Fibroblast of lung (primary cell): ENCODE measurements at places on chromosomes 13 and 19. TPM values are rescaled to one million over a fixed set of nuclear protein-coding genes. Genes with fewer than 3 reads are reported as not detected.

GRCh38 chr19:46369817-46370216 is 22.9 kb downstream of the PPP5C start:
- no peak for DNase-seq

- DNase-seq: no peak
Observed at GRCh38 chr13:66585669-66586203, 644.4 kb downstream of the PCDH9 start.

- DNase-seq: peak; percentile 53
Observed at GRCh38 chr13:44873461-44873860, 115.8 kb downstream of the NUFIP1 start.

GRCh38 chr19:37975071-37975470 is 68.1 kb downstream of the SIPA1L3 start:
- no peak for DNase-seq

DNA sequence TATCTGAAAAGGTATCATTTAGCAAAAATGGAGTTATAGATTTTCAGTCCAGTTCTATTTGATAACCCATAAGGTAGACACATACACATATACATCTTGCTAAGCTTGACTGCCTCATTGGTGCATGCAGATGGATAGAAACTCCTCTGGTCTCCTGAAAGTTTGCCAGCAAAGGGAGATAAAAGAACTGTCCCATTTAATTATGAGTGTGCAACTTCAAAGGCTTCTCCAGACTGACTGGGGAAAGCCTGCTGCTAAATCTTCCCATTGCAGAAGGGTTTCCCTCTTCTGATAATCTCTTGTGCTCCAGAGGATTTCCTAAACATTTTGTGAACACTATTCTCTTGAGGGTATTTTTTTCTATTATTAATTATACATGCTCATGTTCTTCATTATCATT is 131.9 kb downstream of the ITGBL1 start:
- no peak for DNase-seq

- no peak for DNase-seq
Observed at GRCh38 chr13:30978981-30979956, 46.8 kb downstream of the TEX26 start.

DNA sequence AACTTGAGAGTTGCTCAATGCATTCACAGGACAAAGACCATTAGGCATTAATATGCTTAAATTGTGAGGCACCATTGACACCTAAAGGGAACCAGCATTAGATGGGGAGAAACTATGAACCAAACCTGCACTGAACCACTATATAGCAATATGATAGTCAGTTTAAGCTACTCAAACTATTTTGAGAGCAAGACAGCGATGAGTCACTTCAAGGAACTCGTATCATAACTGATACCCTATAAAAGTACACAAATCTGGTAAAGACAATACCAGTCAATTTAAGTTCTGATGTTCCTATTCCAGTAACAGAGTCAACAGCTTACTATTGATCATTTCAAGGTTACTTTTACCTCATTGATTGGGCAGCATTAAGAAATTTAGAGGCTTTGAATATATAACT is 151.3 kb upstream of the ATXN8OS start:
- no peak for DNase-seq

N4BP2L1 gene
- 5.6 and 5.9 TPM in 2 replicates for total RNA-seq

PLIN4 gene
- 2.6 and 5.3 TPM in 2 replicates for total RNA-seq
